ENCODE measurements at places on chromosomes 2 and 18.

- DNase-seq: no peak
Observed at GRCh38 chr18:5288517-5288935, 7.0 kb downstream of the ZBTB14 start.

- no peak for DNase-seq
Observed at GRCh38 chr2:6845903-6846302, 19.8 kb downstream of the CMPK2 start.

- no peak for DNase-seq
Observed at GRCh38 chr2:147800316-147800715, 44.5 kb upstream of the ACVR2A start.

GRCh38 chr2:65791404-65791975, 359.1 kb upstream of the SPRED2 start:
- DNase-seq: no peak

GRCh38 chr18:42548493-42548892, 567.0 kb downstream of the RIT2 start:
- no peak for DNase-seq

DNA sequence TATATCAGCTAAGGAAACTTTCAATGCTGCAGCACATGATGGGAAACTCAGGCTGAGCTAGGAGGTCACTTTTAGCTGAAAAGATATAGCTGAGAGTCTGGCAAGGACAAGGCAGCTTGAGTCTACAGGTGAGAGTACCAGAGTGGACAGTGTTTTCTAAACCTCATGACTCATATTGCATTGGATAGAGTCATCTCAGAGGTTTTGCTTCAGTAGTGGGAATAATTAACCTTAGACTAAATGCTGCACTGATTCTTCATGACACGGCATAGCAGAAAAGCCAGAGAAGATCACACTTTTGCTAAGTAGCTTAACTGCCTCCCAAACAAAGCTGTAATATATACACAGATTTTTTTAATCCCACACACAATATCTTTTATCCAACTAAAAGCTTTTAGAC, 865.0 kb upstream of the CDH2 start:
- DNase-seq: no peak

- DNase-seq: peak; percentile 91
Observed at GRCh38 chr2:207133820-207134519, 31.8 kb downstream of the KLF7 start.

DNA sequence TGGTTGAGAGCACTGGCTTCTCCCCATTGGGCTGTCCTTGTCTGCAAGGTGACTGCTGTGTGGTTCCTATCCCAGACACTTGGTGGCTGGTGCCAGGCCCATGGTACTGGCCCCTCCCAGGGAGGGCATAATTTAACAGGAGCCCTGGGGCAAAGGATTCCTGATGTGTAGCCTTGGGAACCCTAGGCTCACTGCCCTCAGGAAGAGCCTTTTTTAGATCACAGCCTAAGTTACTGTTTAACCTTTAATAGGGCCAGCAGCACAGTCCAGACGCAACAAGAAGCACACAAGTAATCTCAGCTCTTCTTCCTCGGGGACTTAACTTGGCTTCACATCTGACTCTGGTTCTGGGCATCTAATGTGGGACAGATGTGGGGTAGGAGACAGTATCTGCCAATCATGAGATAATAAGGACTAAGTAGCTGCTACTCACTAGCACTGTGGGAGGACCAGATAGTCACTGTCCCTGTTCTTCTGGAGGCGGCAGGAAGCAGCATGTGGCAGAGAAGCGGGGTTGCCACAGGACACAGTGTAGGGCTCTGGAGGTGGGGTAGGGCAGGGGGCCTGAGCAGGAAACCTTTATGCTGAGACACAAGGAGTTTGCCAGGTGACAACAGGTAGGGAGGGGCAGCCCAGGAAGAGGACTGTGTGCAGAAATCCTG, 136.3 kb downstream of the TMEM17 start:
- peak; percentile 18 for DNase-seq

- no peak for DNase-seq
Observed at GRCh38 chr2:25255745-25256487, 85.8 kb downstream of the DNMT3A start.

- DNase-seq: no peak
Observed at GRCh38 chr2:138029276-138029675, 65.0 kb downstream of the HNMT start.

DNA sequence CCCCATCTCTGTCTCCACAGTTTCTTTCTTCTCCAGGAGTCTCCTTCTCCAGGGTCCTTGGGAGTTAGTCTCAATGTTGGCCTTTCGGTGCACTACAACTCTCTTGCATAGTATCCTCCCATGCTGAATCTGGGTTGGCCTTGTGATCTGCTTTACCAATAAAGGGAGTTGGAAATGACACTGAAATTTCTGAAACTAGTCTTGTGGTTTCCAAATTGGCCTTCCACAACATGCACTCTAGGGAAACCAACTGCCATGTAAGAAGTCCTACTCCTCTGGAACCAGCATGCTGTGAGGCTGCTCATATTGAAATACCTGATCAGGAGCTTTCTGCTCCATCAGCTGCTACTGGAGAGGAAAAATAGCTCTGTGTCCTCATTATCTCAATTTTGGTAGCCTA, 9.9 kb upstream of the ABHD3 start:
- DNase-seq: no peak

DNA sequence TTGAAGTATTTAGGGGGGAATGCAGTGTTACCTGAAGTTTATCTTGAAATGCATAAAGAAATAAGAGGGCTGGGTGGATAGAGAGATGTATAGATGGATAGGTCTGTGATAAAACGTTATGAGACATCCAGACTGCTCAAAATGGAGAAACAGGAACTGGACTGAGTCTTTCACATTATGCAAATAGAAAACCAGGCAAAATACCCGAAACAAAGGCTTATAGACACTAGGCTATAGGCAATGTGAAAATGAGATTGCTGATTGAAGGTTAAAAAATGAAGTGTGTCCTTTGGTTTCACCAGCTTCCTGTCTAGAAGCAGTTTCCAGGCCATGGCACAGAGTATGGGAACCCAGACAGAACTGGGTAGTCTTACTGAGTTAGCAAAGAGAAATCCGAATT, 24.9 kb upstream of the SLC3A1 start:
- no peak for DNase-seq

DNA sequence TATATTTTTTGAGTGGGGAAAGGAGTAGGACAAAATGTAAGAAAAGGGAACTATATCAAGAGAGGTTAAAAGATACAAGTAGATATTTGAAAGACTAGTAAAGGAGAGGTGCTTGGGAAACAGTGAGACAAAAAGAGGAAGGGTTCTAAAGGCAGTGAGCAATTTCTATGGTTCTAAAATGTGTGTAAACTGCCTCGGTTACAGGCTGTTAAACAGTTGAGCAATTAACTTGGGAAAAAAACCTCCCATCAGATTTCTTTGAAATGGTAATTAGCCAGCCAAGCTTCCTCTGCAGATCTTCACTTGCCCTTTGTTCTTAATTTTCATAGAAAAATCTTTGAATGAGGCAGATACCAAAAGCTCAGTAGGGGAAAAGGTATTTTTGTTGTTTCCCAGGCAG, 238.7 kb upstream of the KCNH7 start:
- no peak for DNase-seq

DNA sequence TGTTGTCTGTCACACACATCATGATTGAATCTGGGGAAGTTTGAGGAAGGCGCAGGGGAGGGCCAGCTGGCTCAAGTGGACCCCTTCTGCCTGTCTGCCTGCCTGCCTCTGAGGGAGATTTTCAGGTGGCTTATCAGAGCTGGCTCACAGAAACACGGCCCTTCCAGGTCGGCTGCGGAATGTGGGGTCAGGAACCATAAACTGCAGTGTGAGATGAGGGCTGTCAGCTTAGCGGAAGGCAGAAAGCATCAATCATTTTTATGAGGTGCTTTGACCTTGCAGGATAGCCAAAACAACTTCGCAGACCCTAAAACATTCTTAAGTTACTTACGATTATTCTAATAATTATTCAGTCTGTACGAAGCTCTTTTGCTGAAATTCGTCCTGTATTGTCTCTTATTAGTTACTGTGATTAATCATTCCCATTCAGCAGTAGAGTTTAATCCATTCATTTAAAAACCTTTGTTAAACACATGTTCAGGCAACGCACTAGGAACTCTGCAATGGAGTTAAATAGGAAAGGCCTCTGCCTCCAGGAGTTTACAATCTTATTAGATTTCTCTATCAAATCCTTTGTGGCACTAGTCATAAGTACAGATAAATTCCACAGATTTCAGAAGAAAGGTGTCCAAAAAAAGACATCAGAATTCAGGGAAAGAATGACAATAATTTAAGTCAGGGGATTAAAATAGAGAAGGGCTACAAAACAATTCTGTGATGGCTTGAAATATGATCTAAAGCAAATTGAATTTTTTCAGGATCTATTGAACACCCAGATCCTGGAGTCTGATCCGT, 371.6 kb downstream of the HRH4 start:
- DNase-seq: peak; percentile 65

DNA sequence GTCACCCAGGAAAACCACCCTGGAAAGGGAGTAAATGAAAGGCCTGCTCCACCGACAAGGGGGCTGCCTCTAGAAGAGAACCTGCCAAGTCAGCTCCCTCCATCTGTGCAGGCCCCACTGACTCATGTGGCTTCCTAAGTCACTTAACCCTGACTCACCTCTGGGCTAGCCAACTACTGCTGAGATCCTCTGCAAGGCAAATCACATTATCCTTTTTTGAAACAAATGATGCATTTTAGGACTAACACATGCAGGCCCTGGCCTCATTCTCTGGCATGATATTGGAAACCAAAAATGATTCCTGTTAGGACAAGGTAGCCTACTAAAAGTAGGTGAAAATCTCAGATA, 474.6 kb downstream of the EPHA4 start:
- DNase-seq: peak; percentile 86

- no peak for DNase-seq
Observed at GRCh38 chr18:62935994-62936393, 220.7 kb downstream of the PHLPP1 start.

GRCh38 chr2:62363166-62363565, 142.8 kb downstream of the TMEM17 start:
- no peak for DNase-seq

DNA sequence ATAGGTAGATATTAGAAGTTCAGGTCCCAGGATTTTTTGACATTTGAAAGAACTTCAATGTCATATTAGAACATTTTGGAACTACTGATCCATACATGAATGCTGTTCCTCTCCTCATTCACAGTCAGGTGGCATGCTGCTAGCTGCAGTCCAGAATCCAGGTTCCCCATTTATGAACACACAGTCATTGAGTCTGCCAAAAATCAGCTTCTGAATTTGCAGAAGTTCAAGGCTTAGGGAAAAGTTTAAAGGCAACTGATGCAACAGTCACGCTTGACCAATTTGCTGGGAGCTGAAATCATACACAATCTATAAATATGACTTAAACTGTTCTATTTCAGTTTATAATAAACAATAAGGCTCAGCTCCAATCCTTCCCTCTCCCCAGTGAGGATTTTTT, 17.3 kb upstream of the TTR start:
- DNase-seq: no peak
